ENCODE measurements at places on chromosomes 2 and 18. TPM values are rescaled to one million over a fixed set of nuclear protein-coding genes. Genes with fewer than 3 reads are reported as not detected.

CHRNG gene
- not detected for total RNA-seq

TMEM37 gene
- 1.6 TPM for total RNA-seq

TFPI gene
- 95.0 TPM for total RNA-seq

NEB gene
- 0.13 TPM for total RNA-seq

ANTXR1 gene
- total RNA-seq: 40.9 TPM

TUBA3D gene
- not detected for total RNA-seq

APOB gene
- total RNA-seq: not detected

UGT1A4 gene
- total RNA-seq: not detected

Data from mesangial cell (primary cell).